GM12892 (cell line): ENCODE measurements at places on chromosomes 11 and 22.

DNA sequence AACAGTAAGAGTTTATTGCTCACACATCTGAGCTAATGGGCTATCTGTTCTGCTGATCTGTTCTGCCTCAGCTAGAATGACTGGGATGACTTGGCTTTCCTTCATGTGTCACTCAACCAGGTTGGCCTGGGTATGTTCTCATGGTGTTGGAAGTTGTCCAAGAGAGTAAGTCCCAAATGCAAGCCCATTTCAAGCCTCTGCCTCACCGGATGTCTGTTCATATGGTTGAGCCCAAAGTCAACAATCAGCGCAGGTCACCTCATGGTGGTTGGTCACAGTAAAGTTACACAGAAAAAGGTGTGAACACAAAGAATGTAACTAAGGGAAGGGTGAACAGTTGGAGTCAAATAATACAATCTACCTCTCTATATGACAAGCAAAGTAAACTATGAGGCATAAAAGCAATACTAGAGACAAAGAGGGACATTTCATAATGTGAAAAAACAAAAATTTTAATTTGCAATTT lies 1.9 kb downstream of the GDPD4 start:
- DNase-seq: no peak

DNA sequence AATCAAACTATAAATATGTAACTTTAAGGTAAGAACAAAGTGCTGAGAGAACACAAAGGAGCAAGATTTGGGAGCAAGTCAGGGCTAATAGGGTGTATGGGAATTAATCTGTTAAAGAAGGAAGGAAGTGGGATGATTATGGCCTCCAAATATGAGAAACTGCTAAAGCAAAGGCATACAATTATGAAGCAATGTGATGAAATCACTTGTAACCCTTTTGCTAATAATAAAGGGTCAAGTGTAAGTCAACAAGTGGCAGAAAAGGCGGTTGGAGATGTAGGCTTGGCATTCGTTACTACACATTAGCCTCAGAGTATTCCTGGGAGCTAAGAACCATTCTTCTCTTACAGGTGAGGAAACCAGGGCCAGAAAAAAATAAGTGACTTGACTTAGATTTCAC lies 1002.3 kb upstream of the TENM4 start:
- no peak for DNase-seq

DNA sequence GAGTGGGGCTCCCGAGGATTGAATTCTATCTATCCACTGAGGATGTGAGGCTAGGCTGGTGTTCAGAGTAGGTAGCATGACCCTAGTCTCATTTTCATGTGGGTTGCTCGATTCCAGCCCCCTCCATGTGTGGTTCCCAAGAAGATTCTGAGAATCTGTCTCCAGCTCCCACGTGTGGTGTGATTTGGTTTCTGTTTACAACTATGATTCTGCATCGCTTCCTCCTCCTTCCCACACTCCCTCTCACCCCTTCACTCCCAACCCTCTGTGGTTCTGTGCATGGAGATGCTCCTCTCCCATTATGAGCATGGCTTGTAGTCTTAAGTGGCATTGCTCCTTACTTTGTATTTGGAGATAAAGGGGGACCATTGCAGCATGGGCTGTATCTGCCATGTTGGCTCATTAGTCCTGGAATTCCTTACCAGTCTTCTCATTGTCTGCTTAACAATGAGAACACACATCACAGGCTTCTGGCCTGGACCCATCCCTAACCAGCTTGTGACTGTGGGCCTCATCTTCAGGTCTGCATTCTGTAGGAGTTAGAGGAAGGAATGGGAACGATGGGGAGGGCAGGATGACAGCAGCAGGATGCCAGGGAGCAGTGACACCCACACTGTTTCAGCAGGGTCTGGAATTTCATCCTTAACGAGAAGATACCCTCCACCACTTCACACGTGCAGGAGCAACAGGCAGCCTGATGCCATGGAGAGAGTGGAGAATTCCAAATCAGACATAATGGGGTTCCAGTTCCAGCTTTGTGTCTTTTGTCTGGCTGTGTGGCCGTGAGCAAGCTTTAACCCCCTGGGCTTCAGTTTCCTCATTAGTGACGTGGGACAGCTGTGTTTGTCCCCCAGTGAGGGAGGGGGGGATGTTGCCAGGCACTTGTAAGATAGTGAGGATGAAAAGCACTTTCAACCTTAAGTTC lies 86.0 kb downstream of the CCDC81 start:
- no peak for DNase-seq

- no peak for DNase-seq
These were observed 2.0 kb downstream of the PARVG start for GRCh38 chr22:44182588-44183286.

DNA sequence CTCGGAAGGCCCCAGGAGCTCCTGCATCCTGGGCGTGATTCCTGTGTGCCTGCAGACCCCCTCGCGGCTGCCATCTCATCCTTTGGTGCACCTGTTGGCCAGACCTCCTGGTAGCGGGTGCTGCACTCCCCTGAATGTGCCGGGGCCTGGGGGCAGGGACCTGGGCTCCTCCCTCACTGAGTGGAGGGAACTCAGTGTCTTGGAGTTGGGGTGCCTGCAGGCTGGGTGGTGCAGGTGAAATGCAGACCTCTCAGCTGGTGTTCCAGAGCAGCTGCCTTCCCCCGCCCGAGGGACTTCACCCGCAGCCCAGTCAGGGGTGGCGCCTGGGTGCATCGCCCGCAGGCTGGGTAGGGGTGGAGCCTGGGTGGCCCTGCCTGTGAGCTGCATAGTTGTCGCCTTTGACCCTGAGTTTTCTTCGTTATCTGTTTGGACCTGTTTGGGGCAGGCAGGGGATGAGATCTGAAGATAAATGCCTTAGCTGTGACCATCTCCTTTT lies 31.4 kb downstream of the LRP5 start:
- DNase-seq: no peak

GRCh38 chr11:83403691-83404389 lies 117.7 kb upstream of the CCDC90B start:
- no peak for DNase-seq

DNA sequence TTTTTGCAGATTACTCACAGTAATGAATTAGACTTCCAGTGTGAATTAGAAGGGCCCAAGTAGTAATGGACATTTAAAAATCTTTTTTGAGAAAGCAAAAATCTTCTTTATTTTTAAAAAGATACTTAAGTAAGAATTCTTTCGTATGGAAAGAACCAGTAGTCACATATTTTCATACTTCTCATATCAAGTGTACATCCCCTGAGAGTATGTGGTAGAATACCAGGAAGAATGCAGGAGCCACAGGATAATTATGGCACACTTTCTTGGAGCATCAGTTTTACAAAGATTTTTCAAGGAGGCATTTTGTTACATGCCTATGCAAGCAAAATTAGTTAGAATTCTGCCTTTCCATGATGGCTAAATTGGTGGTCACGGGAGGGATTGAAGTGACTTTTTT lies 28.1 kb downstream of the POLD3 start:
- DNase-seq: no peak

GRCh38 chr11:43269254-43269918 lies 42.4 kb upstream of the API5 start:
- no peak for DNase-seq

GRCh38 chr22:26570864-26571525 lies 18.9 kb downstream of the TPST2 start:
- DNase-seq: no peak

DNA sequence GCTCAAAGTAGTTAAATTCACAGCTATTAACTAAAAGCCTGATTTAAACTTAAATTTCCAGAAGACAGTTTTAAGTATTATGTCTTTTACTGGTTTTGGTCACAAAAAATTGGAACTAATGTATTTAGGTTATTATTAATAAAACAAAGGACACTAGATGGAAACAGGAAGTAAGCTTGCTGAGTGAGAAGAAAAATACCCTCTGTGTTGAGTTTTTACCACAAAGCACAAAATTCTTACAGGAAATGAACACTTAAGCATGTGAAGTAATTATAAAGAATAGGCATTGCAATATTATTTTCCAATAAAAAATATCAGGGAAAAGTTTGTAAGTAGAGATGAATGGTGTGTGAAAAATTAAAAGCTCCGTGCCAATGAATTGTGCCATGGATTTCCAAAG lies 46.3 kb downstream of the PIK3C2A start:
- no peak for DNase-seq

- peak; percentile 88 for DNase-seq
These were observed 3.8 kb downstream of the GAL3ST3 start for GRCh38 chr11:66045177-66045639.

- DNase-seq: no peak
These were observed 833 bp upstream of the ME3 start for GRCh38 chr11:86673055-86673843.

GRCh38 chr11:120401506-120401905 lies 65.3 kb downstream of the ARHGEF12 start:
- no peak for DNase-seq

- peak; percentile 25 for DNase-seq
These were observed 759 bp downstream of the DESI1 start for GRCh38 chr22:41619979-41620588.

GRCh38 chr11:76216536-76217325 lies 10.4 kb upstream of the WNT11 start:
- no peak for DNase-seq

- DNase-seq: no peak
These were observed 158.4 kb downstream of the CADM1 start for GRCh38 chr11:115345840-115346239.

GRCh38 chr11:61124574-61125309 lies 22.5 kb downstream of the CD5 start:
- no peak for DNase-seq

DNA sequence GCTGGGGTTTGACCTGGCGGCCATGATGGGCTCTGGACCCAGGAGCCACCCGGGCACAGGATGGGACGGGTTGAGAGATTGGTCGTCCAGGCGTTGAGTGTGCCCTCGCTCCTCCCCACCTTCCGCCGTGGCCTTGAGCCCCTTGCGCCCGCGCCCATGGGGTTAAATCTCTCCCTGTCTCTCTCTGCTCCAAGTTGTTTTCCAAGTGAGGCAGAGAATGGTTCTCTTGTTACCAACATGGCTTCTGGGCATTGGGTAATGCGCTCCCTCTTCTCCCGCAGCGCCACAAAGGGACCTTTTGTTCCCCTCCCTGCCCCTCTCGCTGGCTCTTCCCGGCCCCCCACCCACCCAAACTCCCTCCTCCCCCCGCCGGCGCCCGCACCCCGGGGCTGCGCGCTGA lies 18.8 kb upstream of the PICK1 start:
- DNase-seq: no peak

DNA sequence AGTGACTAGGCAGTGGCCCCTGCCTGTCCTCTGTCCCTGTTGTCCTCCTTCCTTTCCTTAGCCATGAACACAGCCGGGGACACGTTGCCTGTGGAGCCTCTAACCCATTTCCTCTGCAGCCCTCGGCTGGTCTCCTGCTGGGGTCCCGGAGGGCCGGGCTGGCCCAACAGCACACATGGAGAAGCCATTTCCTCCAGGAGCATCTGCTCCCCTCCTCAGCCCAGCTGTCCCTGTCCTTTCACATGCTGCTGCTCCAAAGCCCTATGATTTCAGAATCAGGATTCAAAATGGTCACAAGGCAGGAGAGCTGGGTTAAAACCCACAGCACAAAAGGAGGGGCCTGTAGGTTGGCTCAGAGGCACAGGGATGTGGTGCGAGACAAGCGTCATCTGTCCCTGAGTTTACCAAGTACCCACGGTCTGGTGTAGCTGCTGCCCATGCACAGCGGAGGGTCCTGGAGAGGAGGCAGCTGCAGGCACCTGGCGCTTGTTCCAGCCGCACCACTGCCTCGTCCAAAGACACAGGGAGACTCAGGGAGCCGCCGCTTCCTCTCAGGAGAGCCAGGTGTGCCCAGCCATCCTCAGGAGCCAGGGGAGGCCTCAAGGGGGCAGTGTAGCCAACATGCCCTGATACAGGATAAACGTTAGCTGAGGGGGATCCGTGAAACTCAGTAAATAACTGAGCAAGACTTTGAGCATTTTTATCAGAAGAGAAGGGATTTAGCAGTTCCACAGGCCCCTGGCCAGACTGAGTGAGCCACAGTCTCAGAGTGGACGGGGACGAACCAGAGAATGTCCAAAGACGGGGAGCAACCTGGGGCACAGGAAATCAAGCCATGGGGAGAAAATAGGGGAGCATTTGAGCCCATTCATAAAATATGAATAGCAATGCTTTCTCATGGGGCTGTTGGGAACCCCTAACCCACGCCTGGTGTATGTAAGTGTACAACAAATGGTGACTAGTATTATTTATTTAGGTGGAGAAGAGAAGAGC lies 3.9 kb upstream of the VSIG10L2 start:
- DNase-seq: peak; percentile 52

- DNase-seq: no peak
These were observed 61.9 kb downstream of the BMAL1 start for GRCh38 chr11:13339195-13340153.

GRCh38 chr11:72129381-72129780 lies 6.1 kb upstream of the FOLR3 start:
- DNase-seq: no peak

GRCh38 chr22:38353142-38353629 lies 36.0 kb upstream of the CSNK1E start:
- DNase-seq: peak; percentile 85

- DNase-seq: no peak
These were observed 2.5 kb upstream of the FXYD6 start for GRCh38 chr11:117878939-117879475.
